ENCODE measurements at places on chromosomes 7 and 10.

DNA sequence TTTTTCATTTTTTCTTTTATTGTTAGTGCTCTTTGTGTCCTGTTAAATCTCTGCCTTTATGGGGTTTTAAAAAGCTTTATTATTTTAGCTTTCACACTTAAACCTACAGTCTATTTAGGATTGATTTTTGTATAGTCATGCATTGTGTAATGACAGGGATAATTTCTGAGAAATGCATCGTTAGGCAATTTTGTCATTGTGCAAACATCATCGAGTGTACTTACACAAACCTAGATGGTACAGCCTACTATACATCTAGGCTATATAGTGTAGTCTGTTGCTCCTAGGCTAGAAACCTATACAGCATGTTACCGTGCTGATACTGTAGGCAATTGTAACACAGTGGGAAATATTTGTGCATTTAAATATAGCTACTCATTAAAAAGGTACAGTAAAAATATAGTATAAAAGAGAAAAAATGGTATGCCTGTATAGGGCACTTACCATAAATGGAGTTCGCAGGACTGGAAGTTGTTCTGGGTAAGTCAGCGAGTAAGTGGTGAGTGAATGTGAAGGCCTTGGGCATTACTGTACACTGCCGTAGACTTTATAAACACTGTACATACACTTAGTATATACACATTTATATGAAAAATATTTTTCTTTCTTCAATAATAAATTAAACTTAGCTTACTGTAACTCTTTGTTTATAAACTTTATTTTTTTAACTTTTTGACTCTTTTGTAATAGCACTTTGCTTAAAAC is 16.0 kb downstream of the UBE2D1 start:
- DNase-seq: no peak

GRCh38 chr7:92634924-92635519 is 44.8 kb upstream of the FAM133B start:
- DNase-seq: no peak

DNA sequence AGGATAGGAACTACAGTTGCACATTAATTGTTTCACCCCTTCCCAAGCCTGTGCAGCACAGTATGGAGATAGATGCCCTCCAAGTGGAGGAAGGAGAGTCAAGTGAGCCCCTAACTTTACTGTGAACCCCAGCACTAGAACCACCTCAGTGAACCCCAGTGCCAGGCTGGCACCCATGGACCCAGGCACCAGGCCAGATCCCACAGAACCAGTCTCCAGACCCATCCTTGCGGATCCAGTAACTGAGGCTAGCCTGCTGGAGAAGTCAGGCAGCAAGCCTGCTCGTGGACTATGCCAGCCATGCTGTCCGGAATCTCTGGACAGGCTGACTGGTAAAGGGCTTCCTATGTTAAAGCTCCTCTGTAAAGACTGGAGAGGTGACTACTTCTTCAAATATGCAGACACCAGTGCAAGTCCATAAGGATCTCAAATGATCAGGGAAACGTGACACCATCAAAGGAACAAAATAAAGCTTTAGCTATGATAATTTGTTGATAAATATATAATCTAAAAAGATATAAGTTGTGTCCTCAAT is 27.7 kb downstream of the SHOC2 start:
- DNase-seq: no peak

GRCh38 chr7:77199013-77199966 is at the start of gene FGL2:
Gene FGL2, minus strand, starts transcription at chr7:77199819. Its CDS starts 26 bp downstream, at chr7:77199793.
- DNase-seq: no peak

- DNase-seq: no peak
These were observed 6.3 kb upstream of the HGF start for GRCh38 chr7:81776161-81776560.

DNA sequence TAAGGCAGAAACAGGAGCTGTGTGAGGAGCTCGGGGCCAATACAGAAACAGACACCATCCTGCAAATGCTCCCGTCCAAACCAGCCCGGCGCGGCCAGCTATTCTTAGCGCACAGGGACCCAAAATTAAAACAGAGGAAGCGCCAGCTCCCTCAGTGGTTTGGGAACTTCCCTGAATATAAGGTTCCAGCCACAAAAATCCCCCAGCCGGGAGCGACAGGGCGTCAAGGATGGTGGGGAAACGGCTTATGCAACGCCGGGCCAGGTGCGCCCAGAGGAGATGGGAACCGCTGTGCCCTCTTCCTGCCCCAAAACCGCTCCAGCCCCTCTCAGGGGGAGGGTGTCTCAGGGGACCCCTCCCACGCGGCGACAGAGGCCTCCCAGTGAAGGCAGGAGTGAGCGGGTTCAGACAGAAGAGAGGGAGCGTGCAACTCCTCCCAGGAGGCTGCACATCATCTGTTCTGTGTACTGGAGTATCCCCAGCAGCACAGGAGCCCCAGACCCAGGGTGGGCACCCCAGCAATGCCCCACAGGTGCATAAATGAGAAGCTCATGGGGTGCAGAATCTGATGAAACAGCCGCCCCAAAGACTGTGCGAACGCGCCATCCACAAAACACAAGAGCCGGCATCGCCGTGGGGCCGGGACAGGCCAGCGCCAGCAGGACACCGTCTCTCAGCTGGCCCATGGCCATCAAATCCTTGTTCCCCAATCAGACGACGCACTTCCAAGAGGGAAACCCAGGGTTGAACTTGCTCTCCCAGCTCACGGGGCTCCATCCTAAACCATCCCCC is 73.9 kb upstream of the PDGFA start:
- DNase-seq: no peak

DNA sequence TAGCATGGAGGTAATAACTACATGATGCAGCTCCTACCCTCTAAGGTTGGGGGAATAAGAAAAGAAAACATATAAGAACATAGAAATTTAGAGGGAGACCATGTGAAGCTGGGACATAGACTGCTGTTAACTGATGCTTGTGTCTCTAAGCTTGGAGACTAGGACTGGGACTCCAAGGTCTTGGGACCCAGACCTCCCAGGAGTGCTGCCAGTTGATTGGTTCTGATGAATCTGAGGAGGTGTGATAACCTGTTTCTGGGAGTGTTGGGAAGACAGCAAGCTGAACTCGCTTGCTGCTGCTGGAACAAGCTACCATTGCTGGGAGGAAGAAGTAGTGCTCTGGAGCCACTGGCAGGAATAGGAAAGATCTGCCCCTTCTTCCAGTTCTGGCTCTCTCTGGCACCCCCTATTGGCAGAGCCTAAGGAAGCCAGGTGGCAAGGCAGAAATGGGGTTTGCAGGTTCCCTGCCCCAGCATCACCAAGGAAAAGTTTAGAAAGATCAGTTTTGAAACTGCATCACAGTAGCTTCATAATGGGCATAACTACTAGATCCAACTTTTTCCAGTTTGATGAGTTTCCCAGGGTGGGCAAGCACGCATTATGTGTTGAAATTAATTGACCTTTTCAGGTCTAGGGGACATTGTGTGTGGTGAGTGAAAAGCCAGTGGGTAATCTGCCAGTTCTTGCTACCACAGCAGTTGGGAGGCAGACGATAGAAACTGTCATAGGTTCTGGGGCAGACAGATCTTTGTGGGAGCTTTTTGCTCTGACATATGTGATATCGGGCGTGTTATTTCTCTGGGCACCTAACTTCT is 140.7 kb downstream of the SND1 start:
- peak; percentile 35 for DNase-seq

DNA sequence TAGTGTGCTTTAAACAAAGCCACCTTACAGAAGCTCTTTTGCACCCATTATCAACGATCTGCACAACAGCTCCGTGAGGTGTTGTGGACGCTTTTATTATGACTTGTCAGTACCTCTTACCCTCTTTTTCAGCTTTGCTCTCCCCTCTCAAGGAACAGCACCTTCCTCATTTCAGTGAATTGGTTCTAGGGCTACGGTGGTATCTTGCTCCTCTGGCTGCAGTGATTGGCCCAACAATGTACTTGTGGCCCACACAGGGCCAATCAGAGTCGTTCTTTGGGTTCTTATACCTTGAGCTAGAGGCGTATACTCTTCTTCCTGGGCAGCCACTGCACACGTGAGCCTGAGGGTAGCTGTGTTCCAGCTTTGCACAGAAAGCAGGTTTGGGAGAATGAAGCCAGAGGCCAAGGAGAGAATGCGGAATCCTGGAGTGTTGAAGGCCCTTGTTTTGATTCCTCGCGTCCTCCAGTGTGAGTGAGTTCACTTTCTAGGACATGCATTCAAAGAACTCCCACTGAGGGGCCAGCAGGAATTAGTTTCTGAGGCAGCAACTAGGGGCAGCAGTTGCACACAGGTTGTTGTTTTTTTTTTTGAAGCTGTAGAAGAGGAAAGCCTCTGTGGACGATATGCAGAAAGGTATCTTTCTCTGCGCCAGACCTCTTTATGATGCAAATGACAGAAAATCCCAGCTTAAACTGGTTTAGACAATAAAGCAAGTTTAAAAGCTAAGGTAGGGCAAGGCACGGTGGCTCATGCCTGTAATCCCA is 49.8 kb upstream of the PDZD8 start:
- no peak for DNase-seq

- no peak for DNase-seq
These were observed 7.4 kb upstream of the FAS start for GRCh38 chr10:88983206-88983605.

DNA sequence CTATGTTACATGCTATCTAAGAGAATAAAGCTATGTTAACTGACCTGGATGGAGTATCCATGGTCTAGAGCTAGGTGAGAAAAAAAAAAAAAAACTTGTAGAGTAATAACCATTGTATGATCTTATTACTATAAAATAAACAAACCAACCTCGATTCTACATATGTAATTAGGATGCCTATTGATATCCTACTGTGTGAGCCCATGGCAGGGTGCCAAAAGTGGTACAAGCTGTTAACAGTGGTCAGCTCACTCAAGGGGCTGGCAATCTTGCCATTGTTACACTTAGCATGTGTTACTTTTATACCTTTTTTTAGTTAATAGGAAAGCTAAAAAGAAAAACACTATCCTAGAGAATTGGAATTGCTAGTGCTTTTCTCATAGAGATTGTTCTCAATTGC is 13.5 kb upstream of the IL6 start:
- DNase-seq: no peak

- DNase-seq: no peak
These were observed 19.2 kb upstream of the PDLIM1 start for GRCh38 chr10:95309958-95310357.

- DNase-seq: no peak
These were observed 52.3 kb upstream of the MSMB start for GRCh38 chr10:46098386-46098785.

- DNase-seq: no peak
These were observed 9.8 kb upstream of the PAX2 start for GRCh38 chr10:100735337-100736143.

DNA sequence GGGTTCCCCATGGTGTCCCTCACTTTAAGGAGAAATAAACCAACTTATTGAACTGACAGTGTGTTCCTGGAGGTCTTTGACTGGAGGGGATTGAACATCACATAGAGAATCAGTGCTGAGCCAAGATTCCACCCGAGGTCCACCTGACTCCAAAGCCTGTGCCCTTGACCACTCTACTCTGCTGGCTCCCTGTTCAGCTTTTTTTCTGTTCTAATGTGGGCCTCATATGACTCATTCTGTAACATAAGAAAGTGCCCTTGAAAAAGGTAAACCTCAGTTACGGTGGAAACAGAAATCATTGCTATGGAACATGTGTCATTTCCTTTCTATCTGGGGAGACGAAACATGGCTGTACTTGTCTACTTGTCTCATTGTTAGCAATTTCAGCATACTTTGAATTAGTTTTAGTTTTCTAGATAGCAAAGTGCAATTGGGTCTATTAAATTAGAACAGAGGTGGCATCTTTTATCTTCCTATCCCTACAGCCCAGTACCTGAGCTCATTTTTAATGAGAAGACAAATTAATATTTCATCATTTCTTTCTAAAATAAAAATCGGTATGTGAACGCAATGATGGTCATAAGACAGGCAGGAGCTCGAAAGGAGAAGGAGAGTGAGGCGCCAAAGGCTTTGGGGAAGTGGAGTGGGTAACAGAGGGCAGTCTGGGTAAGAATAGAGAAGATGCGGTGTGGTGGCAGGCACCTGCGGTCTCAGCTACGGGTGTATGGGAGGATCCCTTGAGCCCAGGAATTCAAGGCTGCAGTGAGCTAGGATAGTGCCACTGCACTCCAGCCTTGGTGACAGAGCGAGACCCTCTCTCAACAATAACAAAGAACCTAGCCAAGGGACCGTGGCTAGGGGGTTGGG is 1.5 kb downstream of the GSDME start:
- no peak for DNase-seq

- DNase-seq: no peak
These were observed 76.2 kb downstream of the SFMBT2 start for GRCh38 chr10:7334642-7334964.

DNA sequence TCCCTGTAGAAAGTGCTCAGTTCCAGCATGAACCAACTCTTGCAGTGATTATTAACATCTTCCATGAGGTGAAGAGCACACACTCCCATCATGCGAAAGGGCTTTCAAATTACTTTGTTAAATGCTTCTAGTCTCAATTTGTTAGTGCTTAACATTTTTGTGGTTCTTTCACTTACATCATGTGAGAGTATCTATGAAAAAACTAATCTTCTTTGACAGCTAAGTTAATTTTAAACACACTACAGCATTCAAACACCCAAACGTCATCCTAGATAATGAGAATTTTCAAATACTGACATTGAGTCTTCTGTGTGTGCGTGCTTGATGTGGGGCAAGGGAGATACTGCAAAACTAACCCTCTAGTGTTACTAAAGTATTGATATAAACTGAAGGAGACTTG is 84.8 kb downstream of the ETV1 start:
- DNase-seq: no peak

GRCh38 chr7:8444468-8444769 is 11.0 kb downstream of the NXPH1 start:
- DNase-seq: no peak

GRCh38 chr10:59561477-59562121 is 148.1 kb downstream of the SLC16A9 start:
- DNase-seq: no peak

All from stimulated activated CD4-positive, alpha-beta T cell treated with anti-CD3 and anti-CD28 coated beads, Interleukin-12 subunit alpha, Interleukin-12 subunit beta, amount 100 ng/mL, for 48 hours (primary cell).